ENCODE measurements at places on chromosomes 1 and 21. TPM values are rescaled to one million over a fixed set of nuclear protein-coding genes. Genes with fewer than 3 reads are reported as not detected.

DNA sequence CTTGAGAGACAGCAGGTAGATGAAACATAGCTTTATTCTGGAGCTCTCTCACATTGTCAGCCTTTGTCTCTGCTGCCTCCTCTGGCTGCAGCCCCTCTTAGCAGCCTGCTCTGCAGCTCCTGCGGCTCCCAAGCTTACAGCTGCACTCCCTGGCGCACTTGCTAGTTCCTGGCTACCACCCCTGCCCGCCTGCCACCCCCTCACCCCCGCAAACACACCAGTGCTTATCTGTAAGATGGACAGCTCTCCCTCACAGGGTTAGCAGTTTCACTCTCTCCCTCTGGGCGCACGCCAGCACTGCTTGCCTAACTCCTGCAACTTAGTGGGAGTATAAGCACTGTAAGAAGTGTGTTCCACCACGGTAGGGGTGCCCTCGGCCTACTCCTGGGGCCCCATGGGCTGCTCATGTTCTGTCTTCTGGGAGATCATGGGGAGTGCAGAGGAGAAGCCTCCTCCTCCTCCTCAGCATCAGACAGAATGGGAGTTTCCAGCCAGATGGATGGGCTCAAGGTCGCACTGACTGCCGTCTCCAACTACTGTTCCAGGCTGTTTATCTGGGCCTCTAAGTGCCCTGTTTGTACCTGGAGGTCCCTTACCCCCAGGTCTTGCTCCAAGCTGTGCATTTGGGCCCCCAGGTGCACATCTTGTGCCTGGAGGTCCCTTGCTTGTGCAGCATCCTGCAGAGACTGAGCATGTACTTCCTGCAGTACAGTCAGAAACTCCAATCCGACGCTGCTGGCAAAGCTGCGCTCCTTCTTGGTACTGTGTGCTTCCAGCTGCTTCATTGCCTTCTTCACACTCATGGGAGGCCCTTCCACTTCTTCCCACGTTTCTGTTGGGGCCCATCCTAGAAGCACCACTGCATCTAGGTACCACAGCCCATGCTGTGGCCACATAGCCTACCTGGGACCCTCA lies 1388.1 kb downstream of the AMY1C start:
- DNase-seq = peak; percentile 11

DNA sequence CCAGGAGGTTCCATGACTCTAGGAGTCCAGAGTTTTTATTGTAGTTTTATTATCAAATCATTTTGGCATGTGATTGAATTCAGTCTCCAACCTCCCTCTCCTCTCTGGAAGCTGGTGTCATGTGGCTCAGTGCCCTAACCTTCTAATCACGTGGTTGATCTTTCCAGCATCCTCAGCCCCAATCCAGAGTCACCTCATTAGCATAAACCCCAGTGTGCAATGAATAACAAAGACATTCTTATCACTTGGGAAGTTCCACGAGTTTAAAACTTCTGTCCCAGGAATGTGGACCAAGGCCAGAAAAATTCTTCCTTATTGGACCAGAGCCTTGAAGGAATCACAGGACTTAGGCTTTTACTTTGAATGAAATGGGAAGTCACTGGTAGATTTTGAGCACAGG lies 52.2 kb downstream of the KIRREL1 start:
- DNase-seq = no peak

OR2W3 gene
- total RNA-seq = not detected

- DNase-seq = no peak
Observed at GRCh38 chr21:31870472-31871193, 2.2 kb upstream of the HUNK start.

KRTAP13-2 gene
- total RNA-seq = not detected

- DNase-seq = peak; percentile 31
Observed at GRCh38 chr1:116763787-116764465, 9.7 kb downstream of the CD2 start.

GRCh38 chr1:153578936-153579335 lies 13.3 kb upstream of the S100A2 start:
- DNase-seq = no peak

NCAM2 gene
- total RNA-seq = not detected

APCS gene
- total RNA-seq = not detected

Measured in SJCRH30 (cell line).